ENCODE measurements at places on chromosomes 6 and 20. TPM values are rescaled to one million over a fixed set of nuclear protein-coding genes. Genes with fewer than 3 reads are reported as not detected.

The GPR6 gene
- polyA plus RNA-seq = not detected

The HLA-E gene
- polyA plus RNA-seq = 61.7 TPM

The KCNG1 gene
- polyA plus RNA-seq = 0.61 TPM

The MUC22 gene
- polyA plus RNA-seq = not detected

The C6orf163 gene
- polyA plus RNA-seq = 1.4 TPM

The PNPLA1 gene
- 0.14 TPM for polyA plus RNA-seq

The CNBD2 gene
- 0.38 TPM for polyA plus RNA-seq

The DDX43 gene
- polyA plus RNA-seq = 0.27 TPM

The PAQR8 gene
- polyA plus RNA-seq = 7.7 TPM

The FHL5 gene
- polyA plus RNA-seq = 2.0 TPM

The LCA5 gene
- polyA plus RNA-seq = 4.4 TPM

The GTSF1L gene
- not detected for polyA plus RNA-seq

- no peak for DNase-seq
Observed at GRCh38 chr6:160254467-160255312, 3.9 kb downstream of the SLC22A2 start.

- no peak for DNase-seq
Observed at GRCh38 chr20:62571669-62572344, 70.5 kb upstream of the SLCO4A1 start.

GRCh38 chr6:32177183-32177787 is 920 bp upstream of the RNF5 start:
- no peak for DNase-seq

DNA sequence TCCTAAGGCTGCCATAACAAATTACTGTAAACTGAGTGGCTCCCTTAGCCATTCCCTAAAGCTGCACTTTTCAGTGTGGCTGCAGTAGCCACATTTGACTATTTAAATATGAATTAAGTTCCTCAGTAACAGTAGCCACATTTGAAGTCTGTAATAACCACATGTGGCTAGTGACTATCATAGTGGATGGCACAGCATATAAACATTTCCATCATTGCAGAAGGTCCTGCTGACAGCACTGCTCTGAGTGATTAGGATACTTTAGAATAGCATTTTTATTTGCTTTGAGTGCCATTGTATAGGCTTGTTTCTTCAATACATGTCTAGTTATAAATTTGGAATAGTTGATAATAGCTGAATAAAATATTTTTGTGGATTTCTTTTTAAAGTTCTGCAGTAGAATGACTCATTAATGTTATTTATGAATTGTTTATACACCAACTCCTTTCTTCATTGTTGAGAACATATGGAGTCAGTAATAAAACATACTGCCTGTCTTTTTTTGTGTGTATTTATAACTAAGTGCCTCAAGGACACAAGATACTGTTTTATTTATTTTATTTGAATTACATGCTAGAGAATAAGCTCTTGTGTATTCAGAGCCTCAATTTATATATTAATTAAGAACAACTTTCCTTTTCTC is 217.2 kb downstream of the CDKAL1 start:
- DNase-seq = no peak

GRCh38 chr6:130525408-130525807 is 159.6 kb downstream of the TMEM200A start:
- peak; percentile 34 for DNase-seq

DNA sequence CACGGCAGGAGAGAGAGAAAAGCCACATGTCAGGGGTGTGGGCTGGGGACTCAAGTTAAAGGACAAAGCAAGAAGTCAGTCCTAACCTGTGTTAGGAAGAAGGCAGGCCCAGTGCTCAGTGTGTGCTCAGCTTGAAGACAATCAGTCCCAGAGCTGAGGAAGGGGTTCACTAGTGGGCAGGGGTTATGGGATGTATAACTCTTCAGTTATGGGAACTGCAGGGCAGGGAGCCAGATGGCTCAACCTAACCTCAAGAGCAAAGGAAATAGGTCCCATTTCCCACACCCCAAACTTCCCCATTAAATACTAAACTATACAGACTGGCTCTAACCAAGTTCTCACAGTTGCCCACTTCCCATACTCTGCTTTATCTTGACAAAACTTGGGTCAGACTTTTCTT is 7.4 kb upstream of the SSTR4 start:
- peak; percentile 41 for DNase-seq

GRCh38 chr6:107571354-107571753 is 81.4 kb downstream of the SOBP start:
- DNase-seq = no peak

- DNase-seq = no peak
Observed at GRCh38 chr6:137002505-137002904, 42.3 kb downstream of the IL20RA start.

DNA sequence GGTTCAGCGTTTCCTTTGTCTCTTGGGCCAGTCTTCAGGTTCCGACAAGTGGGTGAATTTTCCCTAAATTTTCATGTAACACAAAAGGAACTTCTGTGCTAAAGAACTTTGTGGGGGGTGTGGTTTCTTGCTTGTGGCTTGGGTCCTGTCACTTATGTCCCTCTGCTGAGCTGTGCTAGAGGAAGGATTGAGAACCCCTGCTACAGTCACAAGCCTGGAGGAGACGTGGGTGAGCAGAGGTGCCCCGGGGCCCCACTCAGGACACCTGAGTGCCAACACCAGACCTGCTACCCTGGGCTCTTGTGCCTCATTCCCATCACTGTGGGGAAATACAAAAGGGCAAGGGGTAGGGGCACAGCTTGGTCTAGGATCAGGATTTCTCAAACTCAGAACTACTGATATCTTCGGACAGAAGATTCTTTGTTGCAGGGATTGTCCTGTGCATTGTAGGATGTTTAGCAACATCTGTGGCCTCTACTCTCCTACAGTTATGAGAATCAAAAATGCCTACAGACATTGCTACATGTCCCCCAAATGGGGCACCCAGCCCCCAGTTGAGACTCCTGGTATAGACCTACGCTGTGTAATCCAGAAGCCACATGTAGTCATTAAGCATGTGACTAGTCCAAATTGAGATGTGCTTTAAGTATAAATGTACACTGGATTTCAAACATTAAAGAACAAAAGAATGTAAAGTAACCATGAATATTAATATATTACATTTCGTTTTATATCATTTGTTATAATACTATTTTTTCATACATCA is 128.7 kb downstream of the LY86 start:
- no peak for DNase-seq

GRCh38 chr20:59605601-59606364 is 1.4 kb downstream of the PHACTR3 start:
- DNase-seq = no peak

GRCh38 chr6:35146453-35146852 is 5.3 kb upstream of the TCP11 start:
- peak; percentile 28 for DNase-seq

DNA sequence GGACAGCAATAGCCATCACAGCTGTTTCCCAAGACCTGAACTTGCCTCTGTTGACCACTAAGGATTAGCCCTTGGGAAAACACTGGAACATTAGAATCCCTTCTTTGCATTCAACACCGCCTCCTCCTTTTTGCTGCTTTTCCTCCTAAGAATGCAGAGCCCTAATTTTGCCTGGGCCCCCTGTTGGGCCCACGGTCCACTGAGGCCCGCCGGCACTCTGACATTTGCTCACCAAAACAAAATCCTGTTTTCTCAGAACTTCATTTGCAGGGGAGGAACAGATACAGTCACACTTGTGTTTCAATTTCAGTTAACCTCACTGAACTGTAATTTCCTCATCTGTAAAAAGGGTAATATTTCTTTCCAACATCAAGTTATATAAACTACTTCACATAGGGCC is 116.0 kb upstream of the JARID2 start:
- no peak for DNase-seq

GRCh38 chr6:38738261-38738660 is 23.1 kb downstream of the DNAH8 start:
- DNase-seq = no peak

DNA sequence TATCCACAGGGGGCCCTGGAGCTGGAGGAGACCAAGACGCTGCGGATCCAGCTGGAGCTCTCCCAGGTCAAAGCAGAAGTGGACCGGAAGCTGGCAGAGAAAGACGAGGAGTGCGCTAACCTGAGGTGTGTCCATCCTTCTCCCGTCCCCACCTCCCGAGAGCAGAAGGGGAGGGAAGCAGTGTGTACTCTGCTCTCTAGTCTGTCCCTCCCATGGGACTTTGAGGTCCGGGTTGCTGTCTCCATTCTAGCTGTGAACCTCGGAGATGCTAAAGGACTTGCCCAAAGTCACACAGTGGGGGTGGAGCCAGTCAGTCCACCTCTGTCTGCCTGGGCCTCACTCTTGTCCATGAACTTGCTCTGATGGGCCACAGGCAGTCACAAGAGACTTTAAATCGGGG is 44.1 kb downstream of the MYH7B start:
- DNase-seq = peak; percentile 21

DNA sequence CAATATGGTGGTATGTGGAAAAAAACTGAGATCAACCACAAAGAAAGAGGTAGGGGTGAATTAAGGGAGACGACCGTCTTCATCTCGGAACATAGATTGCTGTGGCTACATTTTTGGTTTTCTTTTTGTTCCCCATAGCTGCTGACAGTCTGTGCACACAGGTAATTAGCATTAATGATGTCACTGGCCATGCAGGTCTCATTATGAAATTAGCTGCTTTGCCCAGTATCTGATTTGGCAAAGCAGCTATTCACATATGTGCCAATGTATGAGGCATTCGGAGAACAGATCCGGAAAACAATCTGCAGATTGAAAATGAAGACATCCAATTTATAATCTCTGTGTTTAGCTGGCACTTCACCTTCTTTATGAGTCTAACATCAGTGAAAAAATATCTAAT is 13.1 kb downstream of the NOX3 start:
- no peak for DNase-seq

GRCh38 chr6:42013134-42013516 is 37.2 kb upstream of the TAF8 start:
- no peak for DNase-seq

DNA sequence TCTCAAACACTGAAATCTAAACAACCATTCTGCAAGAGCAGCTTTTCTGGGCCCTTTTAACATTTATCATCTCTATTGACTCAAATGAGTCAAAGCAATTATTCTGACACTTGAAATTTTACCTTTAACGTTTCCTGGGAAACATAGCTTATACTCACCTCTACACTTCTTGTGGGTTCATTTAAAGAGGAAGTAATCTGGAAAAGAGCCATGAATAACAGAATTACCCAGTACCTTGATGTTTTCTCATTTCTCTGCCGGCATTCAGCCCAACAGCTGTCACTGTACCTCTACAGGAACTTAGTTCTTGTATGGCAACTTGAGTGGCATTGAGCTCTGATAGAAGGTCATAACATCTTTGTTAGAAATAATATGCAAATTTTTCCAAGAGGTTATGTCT is 272.2 kb downstream of the KCNQ5 start:
- DNase-seq = no peak

DNA sequence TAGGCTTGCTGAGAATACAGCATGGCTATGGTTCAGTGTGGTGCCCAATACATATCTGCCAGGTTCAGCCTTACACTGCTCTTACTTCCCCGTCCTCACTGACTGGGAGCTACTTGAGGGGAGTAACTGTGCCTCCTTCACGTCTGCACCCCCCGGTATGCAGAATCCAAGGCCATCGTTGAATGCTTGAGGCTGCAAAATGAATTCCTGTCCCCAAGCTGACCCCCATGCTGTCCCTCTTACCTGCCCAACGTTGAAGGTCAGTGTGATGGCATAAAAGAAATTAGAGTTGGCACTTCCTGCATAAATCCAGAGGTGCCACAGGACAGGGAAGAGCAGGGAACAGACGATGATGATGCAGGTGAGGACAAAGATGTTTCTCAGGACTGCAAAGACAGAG is 16.3 kb downstream of the MAP1LC3A start:
- DNase-seq = no peak

DNA sequence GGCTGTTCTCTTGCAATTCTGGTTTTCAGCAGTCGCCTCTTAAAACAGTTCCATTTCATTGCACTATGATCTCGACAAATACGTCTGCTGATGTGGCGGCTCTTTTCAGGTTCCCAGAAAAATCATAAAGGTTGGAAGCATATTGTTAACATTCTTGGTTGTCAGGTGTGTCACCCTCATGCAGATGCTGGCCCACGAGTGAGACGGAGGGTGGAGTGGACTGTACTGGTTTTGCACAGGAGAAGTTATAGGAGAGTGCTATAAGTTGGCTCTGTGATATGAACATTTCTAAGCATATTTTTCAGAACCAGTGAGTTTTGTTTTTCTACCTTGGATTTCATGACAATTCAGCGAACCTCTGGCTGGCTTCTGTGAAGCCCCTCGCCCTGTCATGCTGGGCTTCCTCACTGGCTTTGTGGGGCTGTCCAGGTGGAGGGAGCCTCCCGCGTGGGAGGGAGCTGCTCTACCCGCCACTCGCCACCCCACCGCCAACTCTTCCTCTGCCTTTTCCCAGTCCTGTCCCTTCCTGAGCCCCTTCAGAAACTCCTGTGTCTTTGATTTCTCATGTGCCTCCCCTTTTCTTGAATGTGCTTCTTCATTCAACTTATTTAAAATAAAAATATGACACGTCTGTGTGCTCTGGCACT is 10.6 kb downstream of the IRF4 start:
- no peak for DNase-seq

- no peak for DNase-seq
Observed at GRCh38 chr6:168284187-168284586, 35.4 kb downstream of the DACT2 start.

DNA sequence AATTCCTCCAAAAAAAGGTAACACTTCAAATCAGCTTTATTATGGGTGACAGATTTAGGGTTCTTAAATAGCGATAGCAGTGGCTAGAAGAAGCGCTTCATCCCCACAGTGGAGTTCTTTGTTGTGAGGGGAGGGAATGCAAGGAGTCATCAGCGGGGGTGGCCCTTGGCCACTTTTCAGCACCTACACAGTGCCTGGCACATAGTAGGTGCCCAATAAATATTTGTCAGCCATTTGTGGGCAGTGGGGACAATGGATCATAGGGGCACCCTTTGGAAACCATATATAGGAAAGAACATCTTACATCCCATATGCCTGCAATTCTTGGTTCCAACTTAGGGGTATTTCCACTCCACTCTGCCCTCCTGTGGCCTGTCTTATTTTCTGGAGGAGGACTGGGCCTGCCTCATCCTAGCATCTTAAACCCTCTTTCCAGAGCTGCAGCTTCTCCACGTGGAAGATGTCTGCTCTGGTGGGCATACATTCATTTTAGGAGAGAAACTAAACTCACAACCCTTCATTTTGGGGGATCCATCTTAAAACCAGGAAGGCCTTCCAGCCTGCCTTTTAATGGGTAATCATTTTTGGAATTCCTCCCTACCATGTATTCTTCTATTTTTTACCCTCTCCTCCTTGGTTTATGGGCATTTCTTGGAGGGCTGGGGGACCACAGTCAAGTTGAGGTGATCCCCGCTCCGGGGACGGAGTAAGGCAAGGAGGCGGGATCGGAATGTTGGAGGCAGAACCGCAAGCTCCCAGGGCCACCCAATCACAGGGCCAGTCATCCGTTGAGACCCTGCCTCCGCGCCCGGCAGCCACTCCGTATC is 2.6 kb upstream of the GPSM3 start:
- peak; percentile 76 for DNase-seq
